ENCODE measurements at places on chromosomes 5 and 9.

DNA sequence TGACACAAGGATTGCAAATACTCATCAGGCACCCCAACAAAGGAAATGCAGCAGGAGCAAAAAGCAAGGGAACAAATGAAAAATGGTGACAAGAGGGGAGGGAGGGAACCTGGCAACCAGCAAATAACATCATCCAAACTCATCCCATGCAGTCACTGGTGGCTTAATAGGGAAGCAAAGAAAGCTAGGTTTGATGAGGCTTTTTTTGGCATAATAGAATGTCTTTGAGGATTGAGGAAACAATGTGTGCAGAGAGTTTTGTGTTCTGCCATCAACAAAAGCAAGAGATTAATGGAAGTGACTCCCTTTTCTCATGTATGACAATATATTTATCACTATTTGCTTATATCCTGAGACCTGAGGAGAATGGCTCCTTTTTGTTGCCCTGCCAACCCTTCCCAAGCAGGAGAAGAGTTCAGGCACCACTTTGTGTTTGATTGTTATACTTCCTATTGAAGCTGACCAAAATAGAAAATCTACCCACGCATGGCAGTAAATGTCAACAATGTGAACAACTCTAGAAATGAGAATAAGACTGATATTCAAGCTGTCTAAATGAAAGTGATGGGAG, 375.7 kb downstream of the CAAP1 start:
- no peak for DNase-seq

DNA sequence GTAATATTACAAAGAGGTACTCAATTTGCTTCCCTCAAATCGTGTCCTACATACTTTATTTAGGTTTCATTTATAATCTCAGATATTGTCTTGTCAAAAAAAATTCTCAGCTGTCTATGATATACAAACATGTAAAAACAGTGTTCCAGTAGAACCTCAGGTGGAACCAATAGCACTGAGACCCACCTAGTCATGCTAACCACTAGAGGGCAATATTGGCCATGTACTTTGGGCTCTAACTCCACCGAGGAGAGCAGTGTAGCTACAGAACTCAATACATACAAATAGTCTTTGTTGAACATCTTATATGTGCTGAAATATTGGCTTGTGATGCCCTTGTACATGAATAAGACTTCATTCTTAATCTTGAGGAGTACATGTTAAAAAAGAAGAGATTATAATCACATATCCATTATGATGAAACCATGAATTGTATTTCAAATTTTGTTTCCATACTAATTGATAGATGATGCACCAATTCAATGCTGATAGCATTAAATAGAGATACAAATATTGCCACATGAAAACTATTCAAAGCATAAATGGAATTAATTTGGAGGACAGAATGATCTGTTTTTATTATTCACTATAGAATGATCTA, 71.2 kb upstream of the CNTLN start:
- peak; percentile 18 for DNase-seq

GRCh38 chr5:76771705-76772405, 47.0 kb upstream of the F2RL1 start:
- no peak for DNase-seq

DNA sequence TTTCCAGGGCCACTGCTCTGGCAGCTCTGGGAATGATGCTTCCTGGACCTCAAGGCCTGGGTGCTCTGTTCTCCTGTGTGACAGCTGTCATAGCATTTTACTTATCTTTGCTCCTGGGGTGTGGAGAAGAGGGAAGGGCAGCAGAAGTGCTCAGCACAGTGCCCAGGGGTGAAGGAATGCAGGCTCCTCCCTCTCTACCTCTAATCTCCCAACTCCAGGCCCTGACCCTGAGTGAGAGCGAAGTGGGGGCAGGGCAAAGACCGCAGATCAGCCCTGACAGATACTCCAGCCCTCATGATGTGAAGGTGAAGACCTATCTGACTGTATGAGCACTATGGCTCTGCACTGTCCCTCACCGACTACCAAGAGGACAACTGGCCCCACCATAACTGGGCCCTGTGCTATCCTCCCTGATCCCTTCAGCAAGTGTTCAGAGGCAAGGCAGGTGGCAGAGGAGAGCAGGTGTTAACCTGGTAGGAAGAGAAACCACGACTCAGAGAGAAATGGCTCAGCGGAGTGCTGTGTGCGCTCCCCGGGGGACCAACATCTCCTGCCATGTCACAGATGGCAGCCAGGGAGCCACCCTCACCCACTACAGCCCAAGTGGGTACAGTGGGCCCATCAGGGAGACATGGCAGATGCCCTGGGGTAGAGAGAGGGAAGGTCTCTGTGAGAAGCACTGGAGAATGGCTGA, 16.8 kb downstream of the ACSL6 start:
- DNase-seq = no peak

DNA sequence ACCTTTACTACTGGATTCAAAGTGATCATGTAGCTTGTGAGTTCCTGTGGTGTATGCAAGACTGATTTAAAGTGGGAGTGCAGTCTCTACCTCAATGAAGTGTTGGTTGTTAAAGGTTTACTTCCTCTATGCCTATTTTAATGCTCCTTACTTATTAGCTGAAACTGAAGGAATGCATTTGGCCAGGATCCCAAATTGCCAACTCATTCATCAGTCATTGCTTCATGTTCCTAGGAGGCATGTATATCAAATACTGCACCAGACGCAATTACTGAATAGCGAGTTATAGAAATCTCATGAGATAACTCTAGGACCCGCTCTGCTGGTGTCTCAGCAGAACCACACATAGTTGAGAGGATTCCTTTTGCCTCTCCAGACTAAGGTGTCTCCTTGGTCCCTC, 143.0 kb upstream of the RPS23 start:
- no peak for DNase-seq

DNA sequence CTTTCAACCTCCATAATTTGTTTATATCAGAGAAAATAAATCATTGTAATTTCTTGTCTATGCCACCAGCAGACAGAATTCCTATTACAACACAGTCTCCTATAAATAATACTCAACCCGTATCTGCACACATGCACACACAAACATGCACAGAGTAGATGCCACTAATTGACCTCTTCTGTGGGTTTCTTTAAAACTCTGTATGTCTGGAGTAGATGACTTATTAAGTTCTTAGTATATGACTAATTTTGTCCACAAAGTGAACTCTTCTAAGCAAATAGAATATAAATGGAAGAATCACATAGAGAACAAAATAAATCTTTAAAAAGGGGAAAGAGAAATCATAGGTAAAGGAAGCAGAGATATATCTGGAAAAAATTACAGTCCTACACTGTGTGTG, 452.3 kb downstream of the MTRR start:
- no peak for DNase-seq

GRCh38 chr5:76521240-76521758, 101.9 kb downstream of the F2RL2 start:
- peak; percentile 3 for DNase-seq

DNA sequence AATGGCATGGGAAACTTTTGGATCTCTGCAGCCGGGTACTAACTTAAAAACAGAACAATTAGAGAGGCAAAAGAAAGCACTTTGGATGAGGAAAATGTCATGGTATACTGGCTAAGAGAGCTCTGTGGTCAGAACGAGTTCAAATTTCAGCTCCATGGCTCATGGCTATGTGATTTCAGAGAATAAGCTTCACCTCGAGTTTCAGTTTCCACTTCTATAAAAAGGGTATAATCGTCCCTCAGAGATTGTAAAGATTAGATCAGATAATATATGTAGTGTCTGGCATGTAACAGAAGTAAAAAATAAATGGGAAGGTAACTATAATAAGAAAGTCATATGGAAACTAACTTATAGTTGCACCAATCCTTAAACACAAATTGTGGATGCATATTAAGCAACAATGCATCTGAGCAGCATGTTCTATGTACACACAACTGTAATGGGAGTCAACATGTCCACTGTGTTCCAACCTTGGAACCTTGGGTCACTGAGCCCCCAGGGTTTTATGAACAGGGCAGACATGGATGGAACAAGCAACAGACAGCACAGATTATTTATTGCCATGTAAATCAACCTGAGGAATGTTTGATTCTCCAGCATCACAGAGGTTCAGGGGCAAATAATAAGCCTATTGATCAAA, 145.4 kb downstream of the MAPKAP1 start:
- no peak for DNase-seq

GRCh38 chr9:89844535-89844934, 239.7 kb downstream of the GADD45G start:
- DNase-seq = no peak

- DNase-seq = no peak
These were observed 126.6 kb upstream of the IL12B start for GRCh38 chr5:159456722-159457465.

GRCh38 chr9:34203275-34203991, 24.6 kb downstream of the UBAP1 start:
- no peak for DNase-seq

GRCh38 chr9:113375057-113376023, 1.4 kb downstream of the HDHD3 start:
- no peak for DNase-seq

GRCh38 chr9:94818178-94818541, 91.7 kb downstream of the AOPEP start:
- no peak for DNase-seq

- no peak for DNase-seq
These were observed 149.0 kb downstream of the AOPEP start for GRCh38 chr9:94875300-94876020.

DNA sequence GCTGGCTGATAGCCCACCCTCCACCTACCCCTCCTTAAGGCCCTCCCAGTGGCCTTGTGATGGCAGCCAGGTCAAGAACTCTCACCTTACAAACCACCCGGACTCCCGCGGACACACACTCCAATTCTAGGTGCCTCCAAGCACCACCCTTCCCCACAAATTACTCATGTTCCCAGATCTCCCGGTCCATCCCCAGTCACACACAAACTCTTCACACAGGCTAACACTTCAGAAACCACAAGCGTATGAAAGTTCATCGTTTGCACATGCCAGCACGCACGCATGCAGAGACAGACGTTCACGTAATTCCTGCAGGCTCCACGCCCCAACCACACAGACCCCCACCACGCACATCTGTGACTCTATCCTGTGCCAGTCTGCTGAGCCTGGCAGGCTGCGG, 18.0 kb downstream of the NR5A1 start:
- no peak for DNase-seq

- DNase-seq = no peak
These were observed 145.3 kb upstream of the SMARCA2 start for GRCh38 chr9:1869843-1870242.

GRCh38 chr5:132094393-132095076, 20.9 kb downstream of the CSF2 start:
- peak; percentile 94 for DNase-seq

DNA sequence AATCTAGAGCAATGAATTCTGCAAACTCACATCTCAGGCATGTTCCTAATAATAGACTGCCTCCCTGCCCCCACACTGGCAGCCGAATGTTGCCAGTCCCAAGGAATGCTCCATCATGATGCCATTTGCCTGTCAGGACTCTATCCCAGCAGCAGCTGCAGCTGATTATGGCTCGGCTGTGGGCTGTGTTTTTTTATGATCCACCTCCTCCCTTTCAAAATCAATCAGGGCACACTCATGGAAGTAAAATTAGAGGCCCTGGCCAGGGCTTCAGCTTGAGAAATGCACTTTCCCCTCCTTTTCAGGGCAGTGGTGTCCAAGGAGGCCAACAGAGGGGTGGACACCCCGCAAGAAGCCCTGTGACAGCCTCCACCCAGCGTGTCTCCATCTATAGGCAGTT, 176.7 kb upstream of the S1PR3 start:
- DNase-seq = peak; percentile 80

All from GM04504 (cell line).